ENCODE measurements at places on chromosomes 4 and X.

- DNase-seq = no peak
These were observed 32.4 kb upstream of the MYOZ2 start for GRCh38 chr4:119103263-119103662.

GRCh38 chr4:187679450-187679849 lies 316.1 kb upstream of the ZFP42 start:
- no peak for DNase-seq

GRCh38 chr4:55127521-55127920 lies 2.1 kb upstream of the KDR start:
- no peak for DNase-seq

- DNase-seq = no peak
These were observed 763.9 kb downstream of the PCDH18 start for GRCh38 chr4:136768213-136768924.

- no peak for DNase-seq
These were observed 44.8 kb downstream of the ABLIM2 start for GRCh38 chr4:8113611-8114377.

DNA sequence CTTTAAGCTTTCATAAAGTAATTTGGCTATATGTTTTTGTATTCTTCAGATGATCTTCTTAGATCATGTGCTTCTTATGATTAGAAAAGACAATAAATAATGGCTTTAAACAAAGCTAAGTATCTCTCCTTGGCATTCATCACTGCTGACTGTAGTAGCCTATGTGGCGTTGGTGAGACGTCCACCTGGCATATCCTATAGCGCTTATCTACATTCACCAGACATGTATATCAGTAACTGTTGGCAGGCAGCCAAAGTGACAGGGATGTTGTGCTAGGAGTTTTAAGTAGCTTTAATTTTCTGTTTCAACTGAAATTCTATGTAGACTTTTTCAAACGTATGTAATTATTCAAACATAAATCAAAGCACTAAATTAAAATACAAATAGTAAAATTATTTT lies 276.4 kb downstream of the IL15 start:
- no peak for DNase-seq
